ENCODE measurements at places on chromosomes 3 and 15. TPM values are rescaled to one million over a fixed set of nuclear protein-coding genes. Genes with fewer than 3 reads are reported as not detected.

DNA sequence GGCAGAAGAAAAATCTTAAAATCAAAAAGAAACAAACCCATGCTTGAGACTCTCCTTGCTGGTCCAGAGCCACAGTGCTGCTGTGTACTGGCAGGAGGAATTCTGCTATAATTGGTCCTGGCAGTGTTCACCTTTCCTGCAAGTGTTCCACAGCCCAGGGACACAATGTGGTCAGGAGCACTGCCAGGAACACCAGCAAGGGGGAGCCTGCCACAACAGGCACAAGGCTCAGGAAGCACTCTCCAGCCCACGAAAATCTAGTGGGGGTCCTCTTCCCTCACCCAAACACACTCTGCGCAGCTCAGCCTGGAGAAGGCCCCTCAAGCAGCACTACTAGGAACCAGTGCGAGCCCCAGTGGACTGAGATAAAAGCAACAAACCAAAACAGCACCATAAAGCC, 92.9 kb downstream of the UBE3A start:
- DNase-seq, result peak; percentile 4

DNA sequence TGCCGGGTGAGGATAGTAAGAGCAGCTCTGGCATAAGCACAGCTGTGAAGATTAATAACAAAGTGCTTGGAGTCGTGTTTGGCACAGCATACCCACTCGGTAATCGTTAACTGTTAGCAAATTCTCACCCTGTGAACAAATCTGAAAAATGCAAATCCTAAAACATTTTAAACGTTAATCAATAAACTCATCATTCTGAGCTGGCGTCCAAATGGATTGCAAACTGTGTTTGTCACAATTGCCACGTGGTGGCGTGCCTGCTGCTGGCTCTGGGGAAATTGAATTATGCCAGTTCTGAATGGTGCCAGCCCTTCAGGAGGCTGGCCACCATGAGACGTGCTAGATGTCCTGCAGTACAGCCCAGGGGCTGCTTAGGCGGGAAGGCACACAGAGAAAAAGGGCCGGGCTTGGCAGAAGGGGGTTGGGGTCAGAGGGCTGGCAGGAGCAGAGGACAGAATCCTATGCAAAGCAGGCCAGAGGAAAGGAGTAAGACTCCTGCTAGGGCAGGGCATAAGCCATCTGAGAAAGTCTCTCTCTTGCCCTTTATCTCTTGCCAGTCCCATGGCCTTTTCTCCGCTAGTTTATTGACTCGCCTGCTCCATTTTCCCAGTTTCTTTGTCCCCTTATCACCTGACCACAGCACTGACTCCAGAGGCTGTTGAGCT, 22.1 kb upstream of the POLG start:
- DNase-seq, result no peak

- DNase-seq, result no peak
Observed at GRCh38 chr3:60475096-60475495, 776.2 kb downstream of the FHIT start.

GRCh38 chr15:38696109-38696727, 131.6 kb upstream of the RASGRP1 start:
- DNase-seq, result peak; percentile 63

- no peak for DNase-seq
Observed at GRCh38 chr3:168612671-168613070, 516.9 kb upstream of the GOLIM4 start.

The PAQR9 gene
- 0.04 TPM for polyA plus RNA-seq
